Activated CD8-positive, alpha-beta memory T cell treated with anti-CD3 and anti-CD28 coated beads for 1 hour (primary cell): ENCODE measurements at places on chromosomes 4 and X.

GRCh38 chrX:67892401-67892800, 348.6 kb downstream of the AR start:
- no peak for DNase-seq

- no peak for DNase-seq
Measured at GRCh38 chr4:125773931-125774330, 459.2 kb downstream of the FAT4 start.

DNA sequence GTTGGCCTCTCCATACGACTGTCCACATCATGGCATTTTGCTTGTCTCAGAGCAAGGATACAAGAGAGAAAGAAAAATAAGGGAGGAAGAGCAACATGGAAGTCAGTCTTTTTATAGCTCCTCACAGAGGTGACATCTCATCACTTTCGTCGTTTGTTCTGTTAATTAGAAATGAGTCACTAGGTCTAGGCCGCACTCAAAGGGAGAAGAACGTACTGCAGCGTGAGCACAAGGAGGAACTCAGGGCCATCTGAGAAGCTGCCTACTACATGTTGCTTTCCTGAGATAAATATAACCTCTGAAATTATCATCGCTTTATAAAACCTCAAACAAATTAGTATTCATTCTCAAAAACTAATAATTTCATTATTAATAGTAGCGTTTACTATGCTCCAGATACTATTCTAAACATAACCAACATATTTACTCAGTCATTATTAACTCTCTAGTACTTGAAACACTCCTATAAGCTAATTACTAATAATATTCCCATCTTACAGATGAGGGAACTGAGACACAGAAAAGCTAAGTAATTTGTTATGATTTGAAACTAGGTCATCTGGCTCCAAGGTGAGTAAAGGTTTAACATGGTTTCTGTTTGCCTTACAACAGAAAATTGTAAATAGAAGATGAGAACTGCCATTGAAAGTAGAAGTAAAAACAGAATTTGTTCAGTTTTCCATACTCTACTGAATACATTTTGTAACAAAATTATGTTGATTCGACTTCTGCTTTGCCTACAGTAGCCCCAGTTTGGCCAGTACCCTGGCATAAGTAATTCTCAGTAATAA, 213.2 kb upstream of the UGT8 start:
- DNase-seq = no peak

- DNase-seq = no peak
Measured at GRCh38 chrX:107878106-107878505, 52.4 kb downstream of the MID2 start.

DNA sequence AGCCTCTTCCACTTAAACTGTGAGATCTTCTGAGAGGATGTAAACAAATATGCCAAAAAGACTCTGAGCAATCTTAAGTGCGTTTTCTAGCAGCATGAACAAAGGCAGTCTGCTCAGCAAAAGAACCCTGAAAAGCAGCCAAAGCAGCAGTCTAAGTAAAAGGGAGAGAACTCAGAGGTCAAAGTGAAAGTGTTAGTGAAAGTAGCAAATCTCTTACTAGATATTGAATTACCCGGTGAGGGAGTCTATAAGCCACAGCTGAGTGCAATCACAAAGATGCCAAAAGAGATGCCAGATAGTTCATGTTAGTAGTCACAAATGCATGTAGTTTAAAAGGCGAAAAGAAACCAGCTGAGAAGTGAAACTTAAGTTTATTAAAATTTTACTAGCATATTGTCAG, 7.9 kb upstream of the GNRHR start:
- DNase-seq = no peak

GRCh38 chrX:40340116-40340515, 240.7 kb upstream of the ATP6AP2 start:
- no peak for DNase-seq

- no peak for DNase-seq
Measured at GRCh38 chr4:79081973-79082372, 142.7 kb upstream of the PAQR3 start.

DNA sequence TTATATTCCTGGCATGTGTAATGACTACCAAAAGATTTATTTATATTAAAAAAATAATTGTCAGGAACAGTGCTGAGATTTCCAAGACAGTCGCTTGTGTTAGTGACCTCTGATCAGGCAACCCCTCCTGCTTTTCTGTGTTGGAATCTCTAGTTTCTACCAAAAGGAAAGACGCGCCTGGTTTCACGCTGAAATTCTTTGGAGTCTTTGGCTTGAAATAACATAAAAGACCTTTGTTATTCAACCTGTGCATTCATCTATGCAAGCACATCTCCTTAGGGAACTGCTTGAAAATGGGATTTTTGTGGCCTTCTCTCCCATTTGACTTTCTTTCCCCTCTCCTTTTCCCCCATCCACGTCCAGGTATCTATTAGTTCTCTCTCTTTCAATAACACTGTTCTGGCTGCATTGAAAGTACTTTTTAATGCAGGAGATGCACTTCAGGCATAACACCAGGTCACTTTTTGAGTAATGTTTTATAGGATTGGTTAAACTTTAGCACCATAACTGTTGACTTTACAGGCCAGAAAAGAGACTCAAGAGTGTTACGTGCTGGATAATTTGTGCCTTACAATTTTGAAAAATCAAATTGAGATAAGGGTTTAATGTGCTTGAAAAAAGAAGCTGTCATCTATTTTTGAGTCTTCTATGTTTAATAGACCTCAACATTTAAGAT, 172.7 kb downstream of the GPAT3 start:
- DNase-seq = no peak

- no peak for DNase-seq
Measured at GRCh38 chr4:24872720-24873119, 40.1 kb downstream of the CCDC149 start.

DNA sequence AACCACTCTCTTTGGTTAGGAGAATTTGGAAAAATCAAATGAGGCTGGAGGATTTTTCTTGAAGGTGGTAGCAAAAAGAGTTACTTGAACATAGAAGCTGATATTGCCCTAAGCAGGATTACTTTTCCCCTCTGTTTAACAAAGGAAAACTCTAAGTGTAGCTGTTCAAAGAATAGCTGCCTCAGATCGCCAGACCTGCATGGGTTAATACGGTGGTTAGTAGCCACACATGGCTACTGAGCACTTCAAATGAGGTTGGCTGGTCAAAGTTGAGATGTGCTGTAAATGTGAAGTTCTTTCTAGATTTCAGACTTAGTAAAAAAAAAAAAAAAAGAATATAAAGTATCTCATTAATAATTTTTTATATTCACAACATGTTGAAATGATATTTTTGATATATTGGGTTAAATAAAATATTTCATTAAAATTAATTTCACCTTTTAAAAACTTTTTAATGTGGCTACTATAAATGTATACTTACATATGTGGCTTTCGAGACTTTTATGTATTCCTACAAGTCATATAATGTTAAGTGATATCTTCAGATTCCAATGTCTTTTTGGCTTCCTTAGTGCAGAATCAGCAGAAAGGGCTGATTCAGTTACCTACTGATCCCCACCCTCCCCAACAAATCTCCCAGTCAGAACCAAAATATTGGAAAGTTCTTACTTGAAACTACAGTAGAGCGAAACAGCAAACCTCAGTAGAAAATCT, 3.3 kb upstream of the RPS6KA3 start:
- no peak for DNase-seq

- DNase-seq = no peak
Measured at GRCh38 chrX:139290310-139290709, 240.2 kb upstream of the F9 start.

GRCh38 chr4:42819863-42820514, 72.5 kb upstream of the GRXCR1 start:
- no peak for DNase-seq

- DNase-seq = no peak
Measured at GRCh38 chr4:187995322-187996207, at the start of gene ZFP42. ZFP42 (plus strand) TSS chr4:187995771; CDS start chr4:188002808, 7,037 bp downstream.
